Activated CD4-positive, alpha-beta T cell treated with anti-CD3 and anti-CD28 coated beads, Interleukin-2, amount 10 ng/mL, durations not matched to agents 7 days and 5 days (primary cell): ENCODE measurements at places on chromosomes 4 and X. TPM values are rescaled to one million over a fixed set of nuclear protein-coding genes. Genes with fewer than 3 reads are reported as not detected.

DNA sequence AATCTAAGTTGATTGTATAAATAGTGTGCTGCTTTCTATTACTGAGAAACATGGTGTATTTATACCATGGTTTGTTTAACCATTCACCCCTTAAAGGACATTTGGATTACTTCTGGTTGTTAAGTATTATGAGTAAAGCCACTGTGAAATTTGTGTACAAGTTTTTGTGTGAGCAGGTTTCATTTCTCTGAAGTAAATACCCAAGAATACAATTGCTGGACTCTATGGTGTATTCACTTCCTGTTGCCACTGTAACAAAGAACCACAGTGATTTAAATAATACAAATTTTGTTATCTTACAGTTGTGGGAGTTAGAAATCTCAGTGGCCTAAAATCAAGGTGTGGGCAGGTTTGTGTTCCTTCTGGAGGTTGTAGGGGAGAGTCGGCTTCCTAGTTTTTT is 869.6 kb downstream of the CCSER1 start:
- no peak for DNase-seq

The TCEAL7 gene
- total RNA-seq: not detected

The ODAPH gene
- total RNA-seq: not detected

DNA sequence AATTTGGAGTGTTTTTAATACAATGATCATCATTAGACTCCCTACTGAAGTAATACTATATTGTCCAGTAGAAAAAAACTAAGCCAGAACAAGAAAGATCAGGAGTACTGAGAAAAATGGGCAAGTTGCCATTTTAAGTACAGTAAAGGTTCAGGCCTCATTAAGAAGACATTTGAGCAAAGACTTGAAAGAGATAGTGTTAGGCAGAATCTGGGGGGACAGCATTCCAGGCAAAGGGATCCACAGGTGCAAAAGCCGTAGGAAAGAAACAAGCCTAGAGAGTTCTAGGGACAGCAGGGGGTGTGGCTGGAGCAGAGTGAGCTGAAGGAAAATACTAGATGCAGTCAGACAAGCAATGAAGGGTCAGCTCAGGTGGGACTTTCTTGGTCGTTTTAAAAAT is 58.1 kb upstream of the INTU start:
- no peak for DNase-seq

DNA sequence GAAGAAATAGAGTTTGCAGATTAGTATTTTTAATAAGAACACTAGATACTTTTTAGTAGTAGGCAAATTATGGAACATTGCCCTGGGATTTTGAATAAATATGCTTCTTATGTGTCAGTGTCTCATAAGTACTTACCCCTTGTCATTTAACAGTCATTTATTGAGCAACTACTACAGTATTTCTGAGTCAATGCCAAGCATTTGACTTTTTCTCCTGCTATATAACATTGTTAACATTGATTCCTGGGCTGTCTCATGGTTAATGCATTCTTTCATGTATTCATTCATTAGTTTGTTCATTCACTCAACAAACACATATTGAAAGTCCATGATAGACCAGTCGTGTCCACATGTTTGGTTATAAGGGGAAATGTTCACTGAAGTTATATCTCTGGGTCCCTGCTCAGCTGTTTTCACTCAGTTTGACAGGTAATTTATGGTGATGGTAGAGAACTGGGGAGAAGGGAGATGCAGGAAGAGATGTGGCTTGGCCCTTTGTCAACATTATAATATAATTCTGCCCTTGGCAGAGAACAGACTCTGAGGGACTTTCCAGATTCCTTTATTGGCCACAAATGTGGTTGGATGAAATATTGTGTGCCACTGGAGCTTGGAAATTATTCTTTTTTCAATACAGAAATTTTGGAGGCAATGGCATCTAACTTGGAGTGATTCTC is 49.8 kb downstream of the OSTC start:
- DNase-seq: no peak

GRCh38 chrX:134287346-134287745 is 50.4 kb downstream of the CCDC160 start:
- DNase-seq: no peak

The AMOT gene
- 0.79 TPM for total RNA-seq

The PNCK gene
- total RNA-seq: not detected

The GPRIN3 gene
- 51.1 TPM for total RNA-seq

DNA sequence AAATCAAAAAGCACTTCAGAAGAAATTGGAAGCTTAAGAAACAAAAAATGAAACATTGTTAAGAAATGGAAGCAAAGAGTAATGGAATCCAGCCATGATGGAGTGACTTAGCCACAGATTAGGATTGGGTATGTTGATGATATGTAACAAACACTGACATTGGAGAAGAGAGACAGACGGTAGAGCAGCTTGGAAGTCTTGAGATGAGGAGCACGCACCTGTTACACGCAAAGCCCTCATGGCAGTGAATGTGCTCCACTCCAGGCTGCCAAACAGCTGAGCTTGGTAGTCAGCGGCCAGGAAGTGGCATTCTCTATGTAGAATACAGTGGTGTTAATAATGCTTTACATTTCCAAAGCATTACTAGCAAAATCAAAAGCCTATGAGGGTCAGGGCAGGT is 56.9 kb upstream of the GPRIN3 start:
- no peak for DNase-seq
